Activated naive CD8-positive, alpha-beta T cell treated with anti-CD3 and anti-CD28 coated beads, Interleukin-2, amount 10 ng/mL, durations not matched to agents 7 days and 5 days (primary cell): ENCODE measurements at places on chromosomes 3 and 15. TPM values are rescaled to one million over a fixed set of nuclear protein-coding genes. Genes with fewer than 3 reads are reported as not detected.

DNA sequence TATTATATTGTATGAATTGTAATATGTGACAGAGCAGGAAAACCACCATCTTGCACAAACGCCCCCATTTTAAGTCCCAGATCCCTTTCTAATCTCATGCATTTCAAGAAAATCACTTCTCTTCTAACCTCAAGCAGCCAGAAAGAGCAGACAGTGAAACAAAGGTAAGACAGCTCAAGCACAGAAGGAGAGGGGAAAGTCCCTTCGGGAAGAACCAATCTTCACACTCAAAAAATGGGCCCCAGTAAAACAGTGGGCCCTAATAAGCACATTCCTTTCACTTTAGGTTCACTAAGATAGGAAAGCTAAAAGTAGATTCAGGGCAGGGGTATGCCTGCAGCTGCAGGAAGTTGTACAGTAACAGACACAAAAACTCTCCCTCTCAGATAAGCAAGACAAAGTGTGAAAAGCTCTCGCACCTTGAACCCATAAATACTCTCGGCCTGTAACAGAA lies 1268.7 kb downstream of the SI start:
- DNase-seq: no peak

GRCh38 chr15:51318382-51319150 lies 19.8 kb downstream of the CYP19A1 start:
- DNase-seq: no peak

DNA sequence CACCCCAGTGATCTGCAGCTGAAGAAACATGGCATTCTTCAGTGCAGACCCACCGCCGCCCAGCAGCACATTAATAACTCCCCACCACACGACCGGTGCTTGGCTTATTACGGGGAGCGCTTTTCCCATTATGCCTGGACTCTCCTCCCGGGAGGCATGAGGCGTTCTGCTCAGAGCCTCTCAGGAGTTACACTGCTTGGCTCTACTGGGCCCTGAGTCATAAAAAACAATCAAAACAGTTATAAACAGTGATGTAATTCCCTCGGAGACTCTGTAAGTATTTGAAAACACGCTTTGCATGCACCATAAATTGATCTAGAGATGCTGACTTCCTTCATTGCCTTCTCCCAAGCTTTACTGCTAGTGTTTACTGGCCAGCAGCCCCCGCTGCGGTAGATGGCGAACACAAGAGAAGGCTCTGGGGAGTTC lies 77.1 kb upstream of the SNRPA1 start:
- DNase-seq: no peak

Gene GUCA1C
- total RNA-seq: not detected
